ENCODE measurements at places on chromosomes 1 and 21.

DNA sequence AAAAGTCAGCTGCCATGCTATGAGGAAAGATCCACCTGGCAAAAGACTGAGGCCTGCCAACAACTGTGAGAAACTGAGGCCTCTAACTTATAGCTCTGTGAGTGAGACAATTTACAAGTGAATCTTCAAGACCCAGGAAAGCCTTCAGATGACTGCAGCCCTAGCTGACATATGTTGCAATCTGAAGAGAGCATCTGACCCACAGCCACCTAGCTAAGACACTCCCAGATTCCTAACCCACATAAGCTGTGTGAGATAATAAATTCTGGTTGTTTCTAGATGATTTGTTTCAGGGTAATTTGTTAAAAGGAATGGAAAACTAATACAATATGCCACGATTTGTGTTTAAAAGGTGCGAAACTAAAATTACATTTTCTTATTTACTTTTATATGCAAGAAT is 55.1 kb downstream of the HFM1 start:
- DNase-seq: no peak

- no peak for DNase-seq
Observed at GRCh38 chr1:202143011-202143767, 1.3 kb downstream of the ARL8A start.

GRCh38 chr1:19036041-19036812 is 79.8 kb upstream of the IFFO2 start:
- no peak for DNase-seq

- DNase-seq: no peak
Observed at GRCh38 chr1:234861761-234862160, 251.8 kb upstream of the IRF2BP2 start.

DNA sequence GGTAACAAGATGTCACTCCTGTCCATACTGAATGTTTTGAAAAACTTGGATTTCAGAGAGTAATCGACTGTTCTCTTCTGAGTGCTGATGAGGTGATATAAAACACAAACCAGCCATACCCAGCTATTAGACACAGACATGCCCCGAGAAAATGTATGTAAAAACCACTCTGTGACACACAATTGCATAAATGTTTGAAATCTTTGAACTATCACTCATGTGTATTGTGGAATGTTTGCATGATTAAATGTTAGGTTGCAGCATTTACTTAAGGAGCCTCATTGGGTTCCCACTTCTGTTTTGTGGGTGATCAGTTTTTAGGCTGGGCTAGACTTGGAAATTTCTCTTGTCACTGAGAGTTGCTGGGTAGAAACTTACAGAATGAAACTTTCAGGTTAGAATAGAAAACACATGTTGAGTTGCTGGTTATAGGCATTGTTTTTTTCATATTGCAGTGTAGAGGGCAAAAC is 270.4 kb upstream of the B3GALT2 start:
- DNase-seq: no peak

DNA sequence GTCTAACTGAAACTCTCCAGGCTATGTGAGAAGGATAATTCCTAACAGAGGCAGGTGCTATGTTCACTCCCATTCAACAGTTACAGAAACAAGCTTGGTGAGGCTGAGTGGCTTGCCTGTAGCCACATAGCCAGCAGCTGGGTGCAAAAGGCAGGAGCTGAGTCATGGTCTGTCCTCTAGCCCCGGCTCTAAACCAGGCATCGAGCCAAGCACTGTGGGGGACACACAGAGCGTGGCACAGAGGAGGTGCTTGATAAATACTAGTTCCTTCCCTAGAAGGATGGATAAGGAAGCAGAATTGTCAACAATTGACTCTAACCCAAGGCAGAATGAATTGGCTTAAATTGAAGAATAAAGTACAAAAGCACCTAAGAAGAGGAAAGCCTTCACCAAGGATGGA is 10.4 kb upstream of the KCNA2 start:
- no peak for DNase-seq

- no peak for DNase-seq
Observed at GRCh38 chr1:183877053-183877720, 72.3 kb downstream of the RGL1 start.
